Left lung (tissue), 14 donors: ENCODE measurements at places on chromosomes 12 and 14. TPM values are rescaled to one million over a fixed set of nuclear protein-coding genes. Genes with fewer than 3 reads are reported as not detected.
A peak's percentile ranks its signal among the peaks of the same experiment; 100 is the strongest.

The STYK1 gene
- total RNA-seq: 1.4 TPM

The KRT6C gene
- total RNA-seq: not detected

The CYP27B1 gene
- total RNA-seq: 4.7 TPM

The BHLHE41 gene
- 25.8 TPM for total RNA-seq

The MIP gene
- total RNA-seq: not detected

The HOXC10 gene
- total RNA-seq: not detected

The OVCH1 gene
- total RNA-seq: 0.89 TPM

The TAS2R50 gene
- total RNA-seq: 1.0 TPM

The TPPP2 gene
- total RNA-seq: not detected

The KLHL33 gene
- total RNA-seq: 0.31 TPM

GRCh38 chr12:88237954-88238353, 95.8 kb downstream of the TMTC3 start:
- DNase-seq: no peak

- DNase-seq: no peak
Observed at GRCh38 chr14:40292664-40293063, 860.4 kb upstream of the FBXO33 start.

- no peak for DNase-seq
Observed at GRCh38 chr12:9870286-9870866, 1.2 kb upstream of the CLEC2B start.

DNA sequence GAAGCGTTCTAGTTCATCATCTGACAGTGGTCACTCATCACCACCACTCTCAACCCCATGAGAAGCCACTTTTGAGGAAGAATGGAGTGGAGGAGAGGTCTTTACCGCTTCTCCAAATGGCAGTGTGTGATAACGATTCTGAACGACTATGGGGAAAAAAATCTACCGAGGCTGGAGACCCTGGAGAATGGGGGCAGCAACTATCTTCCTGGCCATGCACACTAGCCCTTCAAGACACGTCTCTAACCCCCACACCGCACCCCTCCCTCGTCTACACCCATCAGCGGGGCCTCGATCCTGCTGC, 365 bp downstream of the ING4 start:
- no peak for DNase-seq

DNA sequence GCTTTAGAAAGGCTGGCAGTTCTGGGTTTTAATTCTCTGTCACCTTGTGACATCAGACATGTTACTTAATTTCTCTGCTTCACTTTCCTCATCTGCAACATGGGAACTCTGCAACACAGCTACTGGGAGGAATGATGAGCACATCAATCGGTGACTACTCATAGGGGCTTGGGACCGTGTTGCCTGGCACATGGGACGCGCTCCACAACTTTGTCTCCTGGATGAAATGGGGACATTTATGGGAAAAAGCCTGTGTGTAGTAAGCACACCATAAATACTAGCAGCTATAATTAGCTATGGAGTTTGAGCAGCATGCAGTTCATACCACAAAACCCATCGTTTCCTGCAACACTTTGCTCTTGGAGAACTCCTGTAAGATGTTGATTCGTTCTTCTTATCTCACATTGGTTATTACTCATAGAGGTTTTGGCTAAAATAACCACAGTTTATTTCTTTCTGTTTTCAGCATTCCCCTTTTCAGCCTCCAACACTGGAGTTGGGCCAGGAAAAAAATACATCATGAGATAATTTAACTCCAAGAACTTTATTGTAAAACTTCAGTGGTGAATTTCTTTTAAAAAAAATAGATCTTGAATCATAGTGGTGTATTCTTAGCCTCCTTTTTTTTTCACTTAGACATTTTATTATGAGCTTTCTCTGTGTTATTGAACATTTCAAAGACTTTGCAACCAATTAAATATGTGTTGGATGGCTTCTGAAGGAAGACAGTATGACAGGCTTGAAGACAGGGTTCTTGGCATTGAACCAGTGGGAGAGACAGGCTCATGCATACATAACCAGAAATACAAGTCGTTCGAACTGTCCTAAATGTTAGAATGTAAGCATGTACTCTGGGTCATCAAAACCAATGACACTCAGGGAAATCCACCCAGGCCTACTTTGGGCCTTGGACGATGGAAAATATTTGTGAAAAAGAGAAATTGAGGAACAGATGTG, 72.7 kb downstream of the RIN3 start:
- peak; percentile 85 for DNase-seq

GRCh38 chr14:99971941-99972747, 93.1 kb upstream of the EVL start:
- no peak for DNase-seq

- no peak for DNase-seq
Observed at GRCh38 chr12:109592195-109592904, 18.8 kb downstream of the MVK start.

DNA sequence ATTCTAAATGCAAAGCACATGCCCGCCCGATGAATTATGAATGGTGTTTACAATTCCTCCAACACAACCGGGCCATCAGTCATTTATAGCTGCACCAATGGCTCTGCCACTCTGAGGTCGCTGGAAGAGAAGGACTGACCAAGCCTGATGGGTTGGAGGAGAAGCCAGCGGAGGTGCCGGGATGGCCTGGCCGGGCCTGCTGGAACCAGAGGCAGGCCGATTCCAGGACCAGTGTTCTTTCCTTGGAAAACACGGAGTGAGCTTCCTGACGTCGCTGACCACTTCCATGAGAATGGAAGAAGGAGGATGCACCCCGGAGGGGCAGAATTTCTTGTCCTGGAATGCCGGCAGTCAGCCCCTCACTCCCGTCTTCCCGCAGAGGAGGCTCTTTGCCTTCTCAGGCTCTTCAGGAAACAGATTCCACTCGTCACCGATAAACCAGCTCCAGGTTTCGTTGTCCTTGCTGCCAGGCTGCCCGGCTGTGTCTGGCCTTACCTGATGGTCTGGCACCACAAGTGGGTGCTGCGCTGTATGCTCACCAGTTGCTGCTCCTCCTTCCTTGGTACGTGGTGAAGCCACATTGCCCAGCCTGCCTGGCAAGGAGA, 358.5 kb upstream of the SFSWAP start:
- no peak for DNase-seq

- DNase-seq: no peak
Observed at GRCh38 chr12:130053651-130054069, 108.6 kb upstream of the FZD10 start.

DNA sequence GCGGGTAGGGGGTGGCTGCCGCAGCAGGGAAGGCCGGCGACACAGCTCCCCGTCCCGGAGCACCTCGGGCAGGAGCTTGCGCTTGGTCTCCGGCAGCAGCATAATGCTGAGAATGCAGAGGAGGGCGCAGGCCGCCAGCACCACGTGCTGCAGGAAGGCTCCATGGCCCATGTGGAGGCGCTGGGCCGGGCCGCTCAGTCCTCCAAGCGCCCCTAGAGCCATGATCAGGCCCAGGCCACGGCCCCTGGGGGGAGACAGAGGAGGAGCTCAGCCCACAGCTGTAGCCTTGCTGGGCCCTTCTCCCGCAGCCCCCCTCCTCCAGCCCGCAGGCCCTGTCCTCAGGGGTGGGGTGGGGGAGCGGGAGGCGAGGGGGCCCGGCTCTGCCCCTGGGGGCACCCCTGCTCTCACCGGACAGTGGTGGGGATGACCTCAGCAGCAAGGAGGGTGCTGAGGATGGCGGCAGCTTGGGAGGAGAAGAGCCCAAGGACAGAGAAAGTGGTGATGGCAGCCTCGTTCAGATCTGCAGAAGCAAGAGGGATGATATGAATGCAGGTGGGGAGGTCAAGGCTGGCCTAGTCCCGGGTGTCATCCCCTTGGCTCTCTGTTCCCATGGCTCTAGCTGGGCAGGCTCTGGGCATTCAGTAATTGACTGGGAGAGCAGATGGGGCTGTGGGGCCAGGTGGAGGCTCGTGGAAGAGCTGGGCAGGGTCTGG, 5.8 kb downstream of the SLC22A17 start:
- no peak for DNase-seq

GRCh38 chr14:102189874-102190273, 50.2 kb downstream of the WDR20 start:
- DNase-seq: no peak

GRCh38 chr12:123960029-123960735, 12.4 kb downstream of the CCDC92 start:
- DNase-seq: no peak

DNA sequence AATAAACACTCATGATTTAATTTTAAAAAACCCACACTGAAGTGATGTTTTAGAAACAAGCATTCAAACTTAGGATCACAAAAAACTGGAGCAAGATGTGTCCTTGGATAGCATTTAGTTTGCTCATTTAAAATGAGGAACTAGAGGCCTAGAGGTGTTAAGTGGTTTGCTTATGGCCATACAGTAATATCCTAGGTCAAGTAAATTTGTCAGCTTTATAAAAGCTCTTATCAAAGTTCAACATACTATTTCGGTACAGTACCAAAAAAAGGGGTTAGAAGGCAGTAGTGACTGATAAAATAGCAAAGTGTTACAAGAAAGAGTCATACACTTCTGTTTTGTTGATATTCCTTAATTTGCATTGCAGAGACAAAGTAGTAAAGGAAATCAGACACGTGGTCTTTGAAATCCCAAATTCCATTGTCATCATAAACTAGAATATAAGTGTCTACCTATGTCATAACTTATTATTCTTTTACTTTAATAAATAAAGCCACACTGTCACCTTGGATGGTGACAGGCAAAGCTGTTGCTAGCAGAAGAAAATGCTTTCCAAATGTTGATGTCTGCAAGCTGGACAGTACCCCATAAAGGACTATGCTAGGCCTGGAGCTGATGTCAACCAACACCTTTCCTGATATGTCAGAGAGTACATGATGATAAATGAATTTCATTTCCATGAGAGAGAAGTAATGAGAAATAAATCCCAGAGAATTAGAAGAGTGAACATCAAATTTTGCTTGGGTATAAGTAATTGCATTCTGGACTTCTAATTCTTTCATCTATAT, 17.6 kb upstream of the SRP54 start:
- no peak for DNase-seq

DNA sequence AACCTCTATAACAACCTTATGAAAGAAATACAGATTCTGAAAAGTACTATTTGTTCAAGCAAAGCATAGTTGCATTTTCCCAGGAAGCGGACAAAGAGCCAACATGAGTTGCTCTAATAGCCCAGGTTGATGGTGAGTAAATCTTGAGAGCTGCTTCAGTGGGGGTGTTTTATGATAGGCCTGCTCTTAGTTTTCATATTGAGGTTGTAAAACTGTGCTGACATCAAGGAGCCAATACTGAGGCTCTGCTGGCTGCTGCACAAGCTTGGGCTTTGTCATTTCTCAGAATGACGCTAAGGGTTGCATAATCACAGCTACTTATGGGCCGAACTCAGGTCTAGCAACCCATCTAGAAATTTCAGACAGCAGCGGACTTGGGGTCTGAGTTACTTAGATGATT, 11.5 kb downstream of the TBC1D30 start:
- DNase-seq: no peak

GRCh38 chr12:97301576-97301975, 161.0 kb upstream of the RMST start:
- DNase-seq: no peak

GRCh38 chr12:120264086-120264903, 1.2 kb downstream of the PXN start:
- no peak for DNase-seq

DNA sequence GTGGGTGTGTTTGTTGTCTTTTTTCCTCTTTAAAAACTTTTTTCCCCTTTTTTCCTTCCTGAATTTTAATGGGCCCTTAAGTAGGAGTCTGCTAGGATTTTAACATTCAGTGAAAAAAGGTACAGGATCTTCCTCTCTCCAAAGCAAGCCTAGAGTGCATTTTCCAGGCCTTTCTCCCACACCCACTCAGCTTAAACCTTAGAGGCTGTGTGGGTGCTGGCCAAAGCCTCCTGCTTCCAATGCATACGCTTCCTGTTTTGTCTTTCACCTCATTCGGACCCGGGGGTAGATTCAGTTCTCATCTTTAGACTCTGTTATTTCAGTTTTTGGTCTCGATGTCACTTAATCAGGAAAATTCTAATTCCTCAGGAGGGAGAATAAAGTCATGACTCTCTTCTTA, 51.2 kb downstream of the TMEM30B start:
- no peak for DNase-seq

- DNase-seq: peak; percentile 48
Observed at GRCh38 chr14:64704743-64705380, 638 bp downstream of the PLEKHG3 start.

GRCh38 chr14:71415404-71415690, 508.1 kb downstream of the PCNX1 start:
- peak; percentile 69 for DNase-seq

- DNase-seq: no peak
Observed at GRCh38 chr14:91126761-91127160, 12.9 kb downstream of the DGLUCY start.

GRCh38 chr12:112170376-112170775, 45.0 kb downstream of the TRAFD1 start:
- no peak for DNase-seq

GRCh38 chr14:91311284-91311662, 66.8 kb upstream of the GPR68 start:
- no peak for DNase-seq

DNA sequence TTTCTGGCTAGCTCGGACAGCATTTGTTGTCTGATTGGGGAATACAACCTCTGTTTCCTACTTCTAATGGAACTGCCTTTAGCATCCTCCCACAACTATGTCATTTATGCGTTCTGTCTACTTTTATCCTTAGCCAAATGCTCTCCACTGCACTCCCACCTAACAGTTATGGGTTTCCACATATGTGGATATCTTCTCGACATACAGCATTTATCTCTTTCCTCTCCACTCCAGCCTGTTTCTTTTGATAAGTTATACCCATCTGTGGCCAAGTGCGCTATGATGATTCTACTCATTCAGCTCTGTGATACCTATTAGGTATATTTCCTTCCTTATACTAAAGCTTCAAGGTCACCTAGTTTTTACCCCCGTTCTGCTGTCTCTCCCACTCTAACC, 122.2 kb upstream of the NAP1L1 start:
- DNase-seq: no peak

GRCh38 chr12:49854976-49855375, 12.1 kb upstream of the BCDIN3D start:
- no peak for DNase-seq

GRCh38 chr12:98217257-98217656, 298.1 kb upstream of the TMPO start:
- DNase-seq: no peak

GRCh38 chr12:124637163-124637562, 69.8 kb upstream of the NCOR2 start:
- DNase-seq: no peak

GRCh38 chr12:25629341-25629740, 76.3 kb upstream of the LMNTD1 start:
- DNase-seq: no peak
